Umbilical cord (tissue), 2 donors: ENCODE measurements at places on chromosomes 13 and 19. TPM values are rescaled to one million over a fixed set of nuclear protein-coding genes. Genes with fewer than 3 reads are reported as not detected.

DNA sequence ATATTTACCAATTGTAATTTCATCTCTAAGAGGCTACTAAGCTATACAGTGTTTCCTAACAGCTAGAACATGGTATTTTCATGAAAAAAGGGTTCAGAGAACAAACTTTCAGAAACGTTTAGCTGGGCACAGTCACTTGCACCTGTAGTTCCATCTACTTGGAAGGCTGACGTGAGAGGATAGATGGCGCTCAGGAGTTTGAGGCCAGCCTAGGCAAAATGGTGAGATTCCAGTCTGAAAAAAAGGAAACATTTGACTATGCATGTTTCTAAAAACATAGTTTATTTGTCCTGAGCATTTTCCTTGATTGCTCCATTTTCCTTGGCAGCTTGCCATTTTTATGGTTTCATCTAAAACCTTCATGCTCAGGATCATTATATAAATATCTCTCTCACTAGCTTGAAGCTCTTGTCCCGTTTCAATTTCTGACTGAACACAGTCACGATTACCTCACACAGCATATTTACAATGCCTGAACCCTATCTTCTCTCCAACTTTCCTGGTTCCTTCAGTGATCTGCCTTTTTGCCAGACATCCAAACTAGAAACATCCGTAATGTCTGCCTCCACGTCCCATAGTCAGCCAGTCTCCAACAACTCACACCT lies 200.8 kb downstream of the RGCC start:
- no peak for DNase-seq

DNA sequence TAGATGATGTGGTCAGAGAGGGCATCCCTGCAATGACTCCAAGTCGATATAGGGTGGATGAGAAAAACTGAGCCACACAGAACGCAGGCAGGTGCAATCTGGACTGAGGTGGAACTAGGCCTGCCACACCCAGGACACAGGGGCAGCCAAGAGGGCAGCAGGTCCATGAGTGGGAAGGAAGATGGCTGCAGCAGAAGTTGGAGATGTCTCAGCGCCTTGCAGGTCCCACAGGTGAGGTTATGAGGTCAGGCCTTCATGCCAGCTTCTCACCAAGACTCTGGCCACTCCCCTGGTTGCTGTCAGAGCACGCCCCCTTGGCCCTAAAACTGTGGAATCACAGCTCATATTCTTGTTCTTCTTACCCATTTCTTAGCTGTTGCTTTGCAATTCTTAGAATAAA lies 147.7 kb upstream of the VSTM2B start:
- no peak for DNase-seq

- no peak for DNase-seq
Measured at GRCh38 chr13:36294096-36294495, 3.5 kb downstream of the CCDC169 start.

- DNase-seq: no peak
Measured at GRCh38 chr13:113507505-113508345, 17.2 kb upstream of the DCUN1D2 start.

DNA sequence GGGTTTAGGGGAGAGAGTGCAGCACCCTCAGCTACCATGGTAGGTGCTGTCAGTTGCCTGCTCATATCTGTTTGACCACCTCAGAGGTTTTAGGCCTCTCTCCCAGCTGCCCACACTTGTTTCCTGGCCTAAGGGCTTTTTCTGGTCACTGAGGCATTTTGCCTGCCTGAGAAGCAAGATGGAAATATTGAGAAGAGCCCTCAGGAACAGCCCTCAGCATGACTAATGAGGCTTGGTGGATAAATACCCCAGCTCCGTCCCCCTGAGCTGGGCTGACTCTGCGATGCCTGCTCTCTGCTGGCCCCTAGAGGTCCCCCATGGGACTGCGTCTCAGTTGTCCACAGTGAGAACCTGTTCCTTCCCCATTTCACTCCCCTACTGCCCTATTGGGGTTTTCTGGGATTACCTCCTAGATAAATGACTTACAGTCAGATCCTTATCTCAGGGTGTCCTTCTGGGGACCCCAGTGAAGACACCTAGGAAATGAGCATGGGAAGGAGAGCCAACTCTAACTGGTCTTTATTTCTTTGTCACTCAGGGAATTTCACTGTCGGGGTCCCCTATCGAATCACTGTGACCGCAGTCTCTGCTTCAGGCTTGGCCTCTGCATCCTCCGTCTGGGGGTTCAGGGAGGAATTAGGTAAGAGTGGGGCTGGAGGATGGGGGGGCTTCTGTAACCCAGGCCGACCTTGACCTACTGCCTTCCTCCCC lies 13.3 kb downstream of the PALM3 start:
- DNase-seq: no peak

DNA sequence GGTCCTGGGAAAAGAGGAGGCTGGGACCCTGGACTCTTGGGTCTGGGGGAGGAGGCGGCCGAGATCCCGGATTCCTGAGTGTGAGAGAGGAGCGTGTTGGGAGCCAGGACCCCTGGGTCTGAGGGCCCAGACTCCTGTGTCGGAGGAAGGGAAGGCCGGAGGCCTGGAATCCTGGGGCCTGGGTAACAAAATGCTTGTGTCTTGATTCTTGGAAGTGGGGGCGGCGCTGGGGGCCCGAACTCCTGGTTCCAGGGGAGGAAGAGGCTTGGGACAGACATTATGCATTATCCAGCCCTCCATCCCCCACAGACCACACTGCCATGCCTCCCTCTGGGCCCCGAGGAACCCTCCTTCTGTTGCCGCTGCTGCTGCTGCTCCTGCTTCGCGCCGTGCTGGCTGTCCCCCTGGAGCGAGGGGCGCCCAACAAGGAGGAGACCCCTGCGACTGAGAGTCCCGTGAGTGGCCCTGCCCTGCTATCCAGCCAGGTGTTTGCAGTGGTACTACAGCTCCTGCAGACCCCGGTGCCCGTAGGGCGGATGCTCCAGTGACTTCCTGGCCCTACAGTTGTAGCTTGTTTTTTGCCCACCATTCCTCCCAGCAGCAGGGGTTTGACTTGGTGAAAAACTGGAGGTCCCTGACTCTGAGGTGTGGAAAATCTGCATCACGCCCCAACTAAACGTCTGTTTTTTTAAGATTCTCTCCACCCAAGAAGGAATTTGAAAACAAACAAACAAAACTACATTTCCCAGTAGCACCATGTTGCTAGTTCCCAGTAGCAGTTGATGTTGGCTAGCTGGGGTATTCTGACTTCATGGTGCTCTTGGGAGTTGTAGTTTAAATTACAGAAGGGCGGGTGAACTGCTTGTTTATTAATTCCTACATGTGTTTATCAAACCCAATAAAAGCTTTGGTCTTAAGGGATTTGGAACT lies 630 bp downstream of the NUCB1 start:
- peak; percentile 30 for DNase-seq

OPA3 gene
- 4.8 TPM for total RNA-seq
